ENCODE measurements at places on chromosomes 4 and X. TPM values are rescaled to one million over a fixed set of nuclear protein-coding genes. Genes with fewer than 3 reads are reported as not detected.

GRCh38 chr4:58061967-58062366 lies 951.8 kb upstream of the IGFBP7 start:
- no peak overlapping the region for H3K4me3 ChIP-seq
- H3K4me1 ChIP-seq, result no peaks in the 10 kb centered on the region
- no peak overlapping the region for H3K27ac ChIP-seq
- no peak for DNase-seq

GRCh38 chrX:80751456-80751855 lies 58.2 kb downstream of the BRWD3 start:
- H3K4me3 ChIP-seq, result no peak overlapping the region
- H3K36me3 ChIP-seq, result no peaks in the 10 kb centered on the region
- no peak for DNase-seq
- H3K4me1 ChIP-seq, result no peaks in the 10 kb centered on the region
- H3K27me3 ChIP-seq, result no peaks in the 10 kb centered on the region

CD99 gene
- 282 TPM for total RNA-seq

SPATA18 gene
- 15.2 TPM for total RNA-seq

- H3K4me1 ChIP-seq, result peaks cover 49% of the 10 kb centered on the region
- no peak for DNase-seq
- no peak overlapping the region for H3K4me3 ChIP-seq
- no peaks in the 10 kb centered on the region for H3K27me3 ChIP-seq
Observed at GRCh38 chr4:8282742-8283141, 13.2 kb downstream of the HTRA3 start.

GRCh38 chrX:138996268-138996667 lies 284.8 kb upstream of the FGF13 start:
- no peaks in the 10 kb centered on the region for H3K36me3 ChIP-seq
- H3K27me3 ChIP-seq, result no peaks in the 10 kb centered on the region
- H3K27ac ChIP-seq, result no peak overlapping the region
- H3K4me1 ChIP-seq, result no peaks in the 10 kb centered on the region
- no peak overlapping the region for H3K4me3 ChIP-seq

MAGEA12 gene
- total RNA-seq, result not detected

GRCh38 chr4:2621419-2621818 lies 85.0 kb downstream of the FAM193A start:
- DNase-seq, result no peak
- H3K27ac ChIP-seq, result no peak overlapping the region
- no peak overlapping the region for H3K4me3 ChIP-seq
- H3K4me1 ChIP-seq, result peaks cover 50% of the 10 kb centered on the region
- H3K36me3 ChIP-seq, result peaks cover 8% of the 10 kb centered on the region

LAMTOR3 gene
- 46.2 TPM for total RNA-seq
